Thyroid gland (tissue), 4 donors: ENCODE measurements at places on chromosomes 1 and 21. TPM values are rescaled to one million over a fixed set of nuclear protein-coding genes. Genes with fewer than 3 reads are reported as not detected.

- no peaks in the 10 kb centered on the region for H3K4me1 ChIP-seq
- no peaks in the 10 kb centered on the region for H3K36me3 ChIP-seq
- no peaks in the 10 kb centered on the region for H3K27me3 ChIP-seq
- H3K4me3 ChIP-seq: no peak overlapping the region
- DNase-seq: no peak
Observed at GRCh38 chr21:28554660-28555475, 437.8 kb downstream of the LTN1 start.

DNA sequence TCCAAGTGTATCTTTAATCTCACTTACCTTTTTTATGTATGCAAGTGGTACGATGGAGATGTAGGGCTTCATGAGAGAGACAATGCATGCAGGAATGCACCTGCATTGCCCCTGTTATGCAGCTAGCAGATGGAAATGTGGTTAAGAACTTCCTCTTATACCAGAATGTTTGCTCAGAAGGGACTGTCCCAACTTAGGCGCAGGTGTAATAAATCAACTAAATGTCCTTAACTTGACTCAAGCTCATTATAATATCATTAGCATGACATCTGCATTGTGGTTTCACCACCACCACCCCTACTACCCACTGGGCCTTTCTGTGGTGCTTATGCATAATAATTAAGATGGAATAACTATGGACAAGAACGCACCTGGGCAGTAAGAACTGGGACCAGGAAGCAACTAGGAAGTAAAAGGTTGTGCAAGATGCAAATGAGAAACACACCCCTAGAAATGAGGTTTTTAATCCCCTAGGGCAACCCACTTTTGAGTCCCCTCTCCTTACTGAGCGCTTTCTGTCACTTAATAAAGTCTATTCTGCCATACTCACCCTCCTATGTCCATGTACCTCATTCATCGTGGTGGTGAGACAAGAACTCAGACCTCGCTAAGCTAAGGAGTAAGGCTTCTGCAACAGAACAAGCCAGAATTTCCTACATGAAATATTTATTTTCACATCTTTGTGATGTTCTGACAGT is 1103.3 kb upstream of the B3GALT2 start:
- no peaks in the 10 kb centered on the region for H3K4me1 ChIP-seq
- no peak overlapping the region for H3K27ac ChIP-seq
- H3K36me3 ChIP-seq: no peaks in the 10 kb centered on the region

Gene DYNLT4
- not detected for total RNA-seq

GRCh38 chr1:25458541-25459298 is 28.0 kb downstream of the MACO1 start:
- H3K27me3 ChIP-seq: no peaks in the 10 kb centered on the region
- peaks cover 16% of the 10 kb centered on the region for H3K36me3 ChIP-seq
- no peaks in the 10 kb centered on the region for H3K4me1 ChIP-seq
- H3K4me3 ChIP-seq: no peak overlapping the region
- no peak overlapping the region for H3K27ac ChIP-seq
- no peak for DNase-seq

DNA sequence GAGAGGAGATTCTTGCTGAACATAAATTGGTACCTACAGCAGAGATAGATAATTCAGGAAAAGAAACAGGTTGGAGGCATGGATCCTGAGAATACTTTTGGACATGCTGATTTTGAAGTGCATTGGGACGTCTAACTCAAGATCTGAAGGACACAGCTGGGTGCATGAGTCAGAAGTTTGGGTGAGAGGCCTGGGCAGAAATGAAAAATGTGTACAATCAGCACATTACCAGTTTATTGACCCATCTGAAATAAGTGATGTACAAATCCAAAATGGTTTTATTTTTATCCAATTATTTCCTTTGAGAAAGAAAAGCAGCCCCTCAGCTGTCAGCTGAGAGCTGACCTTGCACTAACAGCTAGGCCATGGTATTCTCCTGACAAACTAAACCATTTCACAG is 975.2 kb upstream of the B3GALT2 start:
- no peaks in the 10 kb centered on the region for H3K4me1 ChIP-seq
- no peaks in the 10 kb centered on the region for H3K27me3 ChIP-seq
- H3K27ac ChIP-seq: no peak overlapping the region
- no peaks in the 10 kb centered on the region for H3K36me3 ChIP-seq

Gene ITGB3BP
- 19.5 TPM for total RNA-seq

GRCh38 chr1:156673387-156674121 is 3.7 kb downstream of the NES start:
- H3K27ac ChIP-seq: no peak overlapping the region
- DNase-seq: no peak
- no peaks in the 10 kb centered on the region for H3K36me3 ChIP-seq
- peaks cover 8% of the 10 kb centered on the region for H3K27me3 ChIP-seq
